Activated CD4-positive, alpha-beta T cell treated with anti-CD3 and anti-CD28 coated beads, Interleukin-2, amount 50 U/mL, for 16 hours (primary cell): ENCODE measurements at places on chromosomes 11 and 22.
A peak's percentile ranks its signal among the peaks of the same experiment; 100 is the strongest.

- no peak for DNase-seq
Observed at GRCh38 chr22:24972369-24972768, 19.9 kb downstream of the KIAA1671 start.

GRCh38 chr22:38397189-38398085 lies 57.6 kb downstream of the KCNJ4 start:
- peak; percentile 59 for DNase-seq

DNA sequence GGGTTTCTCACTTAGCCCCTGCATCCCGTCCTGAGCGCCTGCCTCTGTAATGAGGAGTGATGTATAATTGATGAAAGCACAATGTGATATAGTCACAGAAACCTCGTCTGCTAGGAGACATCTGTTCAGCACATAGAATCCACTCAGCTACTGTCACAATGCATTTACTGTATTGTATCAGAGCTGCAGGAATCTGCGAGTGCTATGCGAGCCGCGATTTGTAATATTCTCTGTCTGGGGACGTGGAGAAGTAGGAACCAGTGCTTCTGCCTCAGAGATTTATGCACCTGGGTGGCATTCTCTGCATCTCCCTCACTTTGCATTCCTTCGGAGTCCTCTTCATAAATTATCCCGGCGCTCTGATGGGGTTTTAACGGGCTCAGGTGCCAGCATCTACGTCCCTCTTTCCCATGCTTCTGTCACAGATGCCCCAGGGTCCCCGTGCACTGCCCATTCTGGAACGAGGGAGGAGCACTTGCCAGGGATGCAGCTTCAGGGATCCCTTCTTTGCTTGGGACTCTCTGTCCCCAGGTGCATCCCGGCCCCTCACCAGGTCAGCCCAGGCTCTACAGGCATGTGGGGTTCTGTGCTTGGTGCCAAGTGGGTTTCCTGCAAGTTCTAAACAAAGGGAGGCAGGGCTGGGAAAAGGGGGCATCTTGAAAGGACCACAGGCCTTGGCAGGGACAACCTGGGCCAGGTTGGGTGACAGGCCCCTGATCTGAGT lies 205.5 kb downstream of the DSCAML1 start:
- no peak for DNase-seq

DNA sequence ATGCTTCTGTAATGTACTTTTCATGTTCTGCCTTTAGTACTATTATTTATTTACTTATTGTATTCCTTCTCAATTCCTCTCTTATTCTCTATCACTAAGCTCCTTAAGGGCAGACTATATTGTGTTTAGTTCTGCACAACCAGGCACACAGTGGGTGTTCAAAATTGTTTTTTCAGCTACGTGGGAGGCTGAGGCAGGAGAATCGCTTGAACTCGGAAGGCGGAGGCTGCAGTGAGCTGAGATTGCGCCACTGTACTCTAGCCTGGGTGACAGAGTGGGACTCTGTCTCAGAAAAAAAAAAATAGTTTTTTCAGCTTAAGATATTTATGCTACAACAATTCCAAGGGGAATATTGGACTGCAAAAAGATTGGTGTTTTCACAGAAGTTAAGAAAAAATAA lies 17.4 kb upstream of the DDX17 start:
- DNase-seq: no peak

DNA sequence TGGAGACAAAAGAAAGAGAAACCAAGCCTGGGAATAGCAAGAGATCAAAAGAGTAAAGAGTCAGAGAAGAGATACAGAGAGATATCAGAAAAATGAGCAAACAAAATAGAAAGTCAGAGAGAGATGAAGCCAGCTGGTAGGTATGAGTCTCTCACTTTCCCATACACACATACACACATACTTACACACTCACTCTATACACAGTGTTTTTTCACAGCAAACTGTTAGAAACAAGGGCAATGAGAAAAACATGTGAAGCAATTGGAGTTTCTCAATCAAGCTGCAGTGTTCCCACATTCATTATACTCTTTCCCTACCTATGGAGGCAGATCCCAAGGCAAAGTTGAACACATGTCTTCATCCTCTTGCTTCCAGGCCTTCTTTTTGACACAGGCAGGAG lies 2.6 kb upstream of the NLRP10 start:
- no peak for DNase-seq

- DNase-seq: no peak
Observed at GRCh38 chr11:110878513-110878912, 166.3 kb upstream of the ARHGAP20 start.

- DNase-seq: no peak
Observed at GRCh38 chr22:20459152-20459542, 21.5 kb upstream of the SCARF2 start.

DNA sequence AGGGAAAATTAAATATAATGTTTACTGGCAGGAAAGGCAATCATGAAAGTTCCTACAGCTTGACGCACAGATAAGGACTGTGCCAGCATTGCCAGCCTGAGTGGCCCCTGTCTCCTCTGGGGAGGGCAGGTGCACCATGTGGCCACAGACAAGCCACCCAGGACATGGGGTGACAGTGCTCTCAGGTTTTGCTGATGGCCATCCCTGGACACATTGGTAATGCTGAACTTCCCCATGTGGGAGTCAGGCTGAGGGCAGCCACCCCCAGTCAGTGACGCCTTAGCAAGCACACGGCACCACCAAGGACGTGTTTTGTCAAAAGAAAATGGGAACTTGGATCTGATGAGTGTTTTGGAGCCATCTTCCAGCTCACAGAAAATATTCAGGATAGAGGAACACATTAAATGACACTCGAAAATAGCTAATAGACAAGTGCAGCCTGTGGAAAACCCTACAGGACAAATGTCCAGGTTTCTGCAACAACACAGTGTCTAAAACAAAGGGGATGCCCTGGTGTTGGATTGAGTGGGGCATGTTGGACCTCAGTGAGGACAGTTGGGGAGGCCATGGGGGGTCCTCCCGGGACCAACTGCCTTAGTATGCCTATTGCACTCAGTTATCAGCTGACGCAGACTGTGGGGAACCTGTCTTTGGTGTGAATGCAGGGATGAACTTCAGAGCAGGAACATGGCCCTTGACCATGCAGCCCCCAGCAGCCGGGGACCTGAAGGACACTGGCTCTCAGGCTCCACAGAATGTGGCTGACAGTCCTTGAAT lies 1450.5 kb downstream of the BRD1 start:
- no peak for DNase-seq

DNA sequence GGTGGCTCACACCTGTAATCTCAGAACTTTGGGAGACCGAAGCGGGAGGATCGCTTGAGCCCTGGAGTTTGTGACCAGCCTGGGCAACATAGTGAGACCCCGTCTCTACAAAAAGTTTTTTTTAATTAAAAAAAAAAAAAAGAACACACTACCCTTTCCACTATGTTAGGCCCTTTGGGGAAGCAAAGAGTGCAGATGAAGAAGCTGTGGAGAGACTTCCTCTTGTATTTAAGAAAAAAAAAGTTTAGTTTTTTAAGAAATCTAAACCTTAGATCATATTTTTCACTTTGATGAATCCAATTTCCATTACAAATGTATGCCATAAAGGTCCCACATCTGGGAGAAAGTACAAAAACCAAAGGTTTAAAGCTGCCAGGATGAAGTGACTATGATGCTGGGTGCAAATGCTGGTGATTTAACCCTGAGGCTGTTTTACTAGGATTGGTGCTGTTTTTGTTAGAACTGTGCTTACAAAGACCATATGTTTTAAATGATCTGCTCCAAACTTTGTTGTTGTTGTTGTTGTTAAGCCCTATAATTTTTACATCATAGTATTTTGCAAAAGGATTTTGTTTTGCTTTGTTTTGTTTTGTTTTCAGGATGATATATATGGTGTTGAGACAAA lies 28.9 kb upstream of the ACER3 start:
- DNase-seq: no peak

DNA sequence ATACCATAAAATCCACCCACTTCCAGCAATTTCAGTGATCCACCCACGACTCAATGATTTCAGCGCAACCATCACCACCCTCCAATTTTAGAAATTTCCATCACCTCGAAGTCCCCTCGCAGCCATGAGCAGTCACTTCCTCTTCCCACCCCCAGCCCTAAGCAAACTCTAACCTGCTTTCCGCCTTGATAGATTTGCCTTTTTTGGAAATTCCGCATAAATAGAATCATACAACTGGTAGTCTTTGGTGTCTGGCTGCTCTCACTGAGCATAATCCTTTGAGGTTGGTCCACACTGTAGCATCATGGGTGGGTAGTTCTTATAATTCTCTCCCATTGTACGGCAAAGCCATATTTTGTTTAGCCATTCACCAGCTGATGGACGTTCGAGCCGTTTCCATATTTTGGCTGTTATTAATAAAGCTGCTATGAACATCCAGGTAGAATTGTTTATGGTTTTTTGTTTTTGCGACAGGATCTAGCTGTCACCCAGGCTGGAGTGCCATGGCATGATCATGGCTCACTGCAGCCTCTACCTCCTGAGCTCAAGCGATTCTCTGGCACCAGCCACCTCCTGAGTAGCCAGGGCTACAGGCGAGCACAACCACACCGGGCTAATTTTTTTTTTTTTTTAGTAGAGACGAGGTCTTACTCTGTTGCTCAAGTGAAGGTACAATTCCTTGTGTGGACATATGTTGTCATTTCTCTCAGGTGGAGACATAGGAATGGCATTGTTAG lies 16.0 kb downstream of the PIM3 start:
- peak; percentile 56 for DNase-seq

DNA sequence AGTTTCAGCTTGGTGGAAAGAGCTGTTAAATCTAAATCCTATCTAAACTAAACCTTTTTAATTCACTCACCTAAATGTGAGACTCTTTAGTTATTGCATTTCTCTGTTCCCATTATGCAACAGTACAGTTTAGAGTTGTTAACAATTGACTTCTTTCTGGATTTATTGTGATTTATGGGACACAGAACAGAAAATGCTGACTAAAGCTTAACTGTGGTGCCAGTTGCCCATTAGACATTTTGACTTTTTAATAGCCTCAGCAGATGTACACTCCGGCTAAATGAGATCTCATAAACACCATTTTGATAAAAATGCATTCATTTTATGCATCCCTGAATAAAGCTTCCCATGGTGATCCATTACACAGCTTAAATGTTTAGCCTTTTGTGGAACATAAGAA lies 356.6 kb downstream of the CASP12 start:
- DNase-seq: no peak

DNA sequence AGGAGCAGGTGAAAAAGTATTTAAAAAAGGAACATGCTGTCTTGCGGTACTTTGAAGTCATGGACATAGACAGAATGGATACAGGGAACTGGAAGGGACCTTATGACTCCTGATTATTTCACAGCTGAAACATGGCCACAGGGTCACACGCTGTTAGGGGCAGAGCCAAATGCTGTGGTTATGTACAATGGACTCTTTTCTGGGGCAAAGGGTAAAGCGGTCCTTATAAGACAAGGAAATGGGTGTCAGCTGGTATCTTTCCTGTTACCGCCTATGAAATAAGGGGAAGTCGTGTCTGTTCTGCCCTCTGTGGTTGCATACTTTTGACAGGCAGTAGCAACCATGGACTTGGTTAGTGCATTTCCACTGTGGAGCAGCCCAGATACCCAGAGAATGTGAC lies 12.8 kb upstream of the ST14 start:
- DNase-seq: no peak

DNA sequence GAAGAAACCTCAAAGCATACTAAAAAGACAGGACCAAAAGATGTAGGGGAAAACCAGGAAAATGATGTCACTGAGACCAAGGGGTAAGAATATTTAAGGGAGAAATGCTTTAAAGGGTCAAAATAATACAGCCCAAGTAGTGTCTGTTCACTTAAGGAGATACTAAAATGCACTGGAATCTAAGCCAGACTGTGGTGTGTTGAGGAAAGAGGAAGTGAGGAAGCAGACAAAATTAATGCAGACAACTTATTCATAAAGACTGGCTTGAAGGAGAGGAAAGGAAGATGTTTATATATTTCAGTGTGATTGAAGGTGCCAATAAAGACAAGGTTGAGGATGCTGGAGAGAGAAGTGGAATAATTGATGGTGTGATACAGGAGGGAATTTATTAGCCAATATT lies 15.7 kb downstream of the ZNF215 start:
- no peak for DNase-seq

DNA sequence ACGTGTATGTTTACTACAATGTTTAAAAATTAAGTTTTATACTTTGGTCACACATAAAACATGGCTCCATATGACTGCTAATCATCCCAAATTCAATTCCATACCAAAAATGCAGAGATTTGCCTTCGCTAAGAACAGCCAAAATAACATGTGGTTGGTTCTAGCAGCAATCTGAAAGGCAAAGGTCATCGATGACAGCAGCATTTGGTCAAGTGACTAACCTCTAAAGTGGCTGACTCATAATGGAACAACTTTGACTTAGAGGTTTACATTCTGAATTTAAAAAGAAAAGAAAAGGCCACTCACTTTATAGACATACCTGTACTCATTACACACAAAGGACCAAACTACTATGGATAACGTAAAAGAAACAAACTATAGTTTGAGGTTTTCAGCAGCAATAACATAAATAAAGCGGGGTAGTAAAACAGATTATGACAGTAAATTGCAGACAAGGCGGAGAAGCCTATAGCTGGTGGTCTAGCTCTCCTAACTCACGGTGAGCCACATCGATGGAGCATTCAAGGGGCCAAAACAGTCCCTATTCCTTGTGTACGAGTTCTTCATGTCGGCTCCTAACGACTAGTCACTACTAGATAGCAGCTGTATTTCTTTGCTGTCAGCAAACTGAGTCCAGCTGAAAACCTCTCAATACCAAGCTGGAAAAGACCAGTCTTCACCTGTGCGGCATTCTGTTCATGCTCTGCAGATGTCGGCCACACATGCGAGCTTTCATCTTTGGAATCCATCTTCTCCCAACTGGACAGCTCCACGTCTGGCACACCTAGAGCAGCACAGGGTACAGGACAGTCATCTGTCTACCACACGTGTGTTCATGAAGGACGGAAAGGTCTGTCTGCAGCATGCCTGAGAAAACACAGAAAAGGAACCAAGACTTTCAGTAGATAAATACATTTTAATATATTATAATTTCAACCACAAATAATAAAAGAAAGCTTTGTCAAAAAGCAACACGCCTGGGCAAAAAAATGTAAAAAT lies 42.1 kb downstream of the PRDM10 start:
- peak; percentile 77 for DNase-seq

GRCh38 chr11:61836193-61836592 lies 8.1 kb downstream of the FADS2 start:
- DNase-seq: no peak

GRCh38 chr11:108775324-108775723 lies 110.5 kb downstream of the DDX10 start:
- no peak for DNase-seq

DNA sequence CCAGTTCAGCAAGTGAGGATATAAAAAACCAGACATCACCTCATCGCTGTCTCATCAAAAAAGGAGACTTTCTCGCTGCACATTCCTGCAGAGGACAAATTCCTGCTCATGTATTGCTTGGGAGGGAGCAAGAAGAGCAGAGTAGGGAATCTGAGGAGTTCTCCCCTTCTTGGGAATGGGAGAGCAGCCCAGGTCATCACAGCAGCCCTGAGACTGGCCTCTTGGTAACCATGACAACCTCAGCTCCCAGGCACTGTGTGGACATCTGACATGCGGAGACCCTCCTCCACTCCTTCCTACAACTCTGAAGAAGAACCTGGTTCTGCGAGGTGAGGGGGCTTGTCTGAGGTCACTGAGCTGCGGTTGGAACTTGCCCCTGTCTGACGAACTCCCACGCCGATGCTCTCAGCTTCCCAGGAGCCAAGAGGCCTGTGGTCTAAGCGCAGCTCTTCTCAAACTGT lies 17.9 kb downstream of the RFPL1 start:
- no peak for DNase-seq
